Gastroesophageal sphincter (tissue), 4 donors: ENCODE measurements at places on chromosomes 13 and 19.

DNA sequence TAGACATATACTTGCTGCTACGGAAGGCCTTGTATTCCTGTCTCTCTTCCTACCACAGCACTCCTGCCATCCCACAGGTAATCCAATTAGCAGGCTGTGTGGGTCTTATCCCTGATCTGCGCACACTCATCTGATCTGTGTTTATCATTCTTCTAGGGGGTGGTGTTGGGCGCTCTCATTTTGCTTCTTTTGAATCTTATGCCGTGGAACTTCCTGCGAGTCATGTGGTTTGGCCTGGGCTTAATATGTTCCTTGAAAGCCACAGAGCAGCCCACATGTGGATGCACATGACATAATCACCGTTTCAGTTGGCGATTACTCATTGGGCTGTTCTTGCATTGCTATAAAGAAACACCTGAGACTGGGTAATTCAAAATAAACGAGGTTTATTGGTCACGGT lies 7.5 kb downstream of the RASA3 start:
- no peak for ATAC-seq

GRCh38 chr19:52535771-52536447 lies 8.4 kb downstream of the ZNF808 start:
- ATAC-seq = peak; percentile 97

DNA sequence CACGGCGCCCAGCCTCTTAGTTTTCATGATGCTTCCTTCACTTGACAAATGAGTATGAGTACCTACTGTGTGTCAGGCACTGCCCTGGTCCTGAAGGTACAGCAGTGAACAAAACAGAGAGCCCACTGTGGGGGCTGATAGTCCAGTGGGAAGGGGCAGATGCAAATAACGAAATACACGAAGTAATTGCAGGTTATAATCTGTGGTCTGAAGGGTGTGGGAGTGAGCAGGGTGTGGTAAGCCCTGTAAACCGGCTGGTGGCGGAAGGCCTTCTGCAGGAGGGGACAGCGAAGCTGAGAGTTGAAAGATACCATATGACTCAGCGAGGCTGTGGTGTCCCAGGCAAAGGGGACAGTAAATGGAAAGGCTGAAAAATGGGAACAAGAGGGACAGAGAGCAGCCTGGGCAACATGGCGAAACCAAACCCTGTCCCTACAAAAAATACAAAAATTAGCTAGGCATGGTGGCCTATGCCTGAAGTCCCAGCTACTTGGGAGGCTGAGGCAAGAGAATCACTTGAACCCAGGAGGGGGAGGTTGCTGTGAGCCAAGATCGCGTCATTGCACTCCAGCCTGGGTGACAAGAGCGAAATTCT lies 60.5 kb downstream of the MAP4K1 start:
- ATAC-seq = no peak

GRCh38 chr13:95880331-95880730 lies 172.9 kb downstream of the UGGT2 start:
- ATAC-seq = no peak

GRCh38 chr13:61466280-61466679 lies 50.6 kb upstream of the PCDH20 start:
- ATAC-seq = no peak

GRCh38 chr13:30253830-30254229 lies 53.5 kb downstream of the KATNAL1 start:
- ATAC-seq = no peak

DNA sequence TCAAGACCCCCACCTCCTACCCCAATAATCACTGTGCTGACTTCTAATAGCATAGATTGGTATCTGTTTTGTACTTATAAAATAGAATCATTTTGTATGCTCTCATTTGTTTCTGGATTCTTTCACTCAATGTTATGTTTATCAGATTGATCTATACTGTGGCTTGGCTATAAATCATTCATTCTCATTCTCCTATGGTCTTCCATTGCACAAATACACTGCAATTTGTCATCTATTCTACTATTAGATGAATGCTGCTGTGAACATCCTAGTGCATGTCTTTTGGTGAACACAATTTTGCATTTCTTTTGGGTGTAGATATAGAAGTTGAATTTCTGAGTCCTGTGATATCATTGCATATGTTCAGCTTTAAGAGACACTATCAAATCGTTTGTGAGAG lies 94.8 kb upstream of the AKAP11 start:
- no peak for ATAC-seq

- no peak for ATAC-seq
Measured at GRCh38 chr13:92974905-92975429, 251.6 kb upstream of the GPC6 start.

GRCh38 chr13:97474349-97474980 lies 40.5 kb downstream of the RAP2A start:
- ATAC-seq = no peak

DNA sequence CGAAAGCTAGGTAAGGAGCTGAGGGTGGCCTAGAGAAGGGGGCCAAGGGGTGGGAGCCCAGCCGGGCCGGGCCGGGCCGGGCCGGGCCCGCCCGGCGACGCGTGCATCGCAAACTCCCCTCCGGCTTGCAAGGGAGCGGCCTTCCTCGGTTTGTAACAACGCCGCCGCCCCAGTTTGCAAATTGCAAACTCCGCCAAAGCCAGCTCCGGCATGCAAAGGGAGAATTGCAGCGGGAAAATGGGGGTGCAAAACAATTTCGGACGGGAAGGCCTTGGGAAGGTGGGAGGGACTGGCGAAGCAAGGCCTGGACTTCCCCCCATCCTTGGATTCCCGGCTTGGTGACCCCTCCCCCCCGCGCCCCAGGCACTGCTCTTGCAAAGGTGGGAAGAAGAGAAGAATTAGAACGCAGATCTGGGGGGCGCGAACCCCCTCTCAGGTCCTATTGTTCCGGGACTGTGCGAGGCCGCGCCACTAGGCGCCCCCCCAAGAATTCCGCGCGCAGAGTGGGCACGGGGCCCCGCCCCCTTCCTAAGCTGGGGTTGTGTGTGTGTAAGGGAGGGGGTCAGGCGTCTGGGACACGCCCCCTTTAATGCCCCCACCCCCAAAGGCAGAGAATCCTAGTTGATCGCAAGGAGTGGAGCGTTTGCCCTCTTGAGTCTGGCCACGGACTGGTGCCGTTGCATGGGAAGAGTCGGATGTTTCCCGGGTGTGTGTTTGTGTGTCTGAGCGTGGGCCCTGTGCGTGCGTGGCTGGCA lies 926 bp downstream of the PRR12 start:
- no peak for ATAC-seq

DNA sequence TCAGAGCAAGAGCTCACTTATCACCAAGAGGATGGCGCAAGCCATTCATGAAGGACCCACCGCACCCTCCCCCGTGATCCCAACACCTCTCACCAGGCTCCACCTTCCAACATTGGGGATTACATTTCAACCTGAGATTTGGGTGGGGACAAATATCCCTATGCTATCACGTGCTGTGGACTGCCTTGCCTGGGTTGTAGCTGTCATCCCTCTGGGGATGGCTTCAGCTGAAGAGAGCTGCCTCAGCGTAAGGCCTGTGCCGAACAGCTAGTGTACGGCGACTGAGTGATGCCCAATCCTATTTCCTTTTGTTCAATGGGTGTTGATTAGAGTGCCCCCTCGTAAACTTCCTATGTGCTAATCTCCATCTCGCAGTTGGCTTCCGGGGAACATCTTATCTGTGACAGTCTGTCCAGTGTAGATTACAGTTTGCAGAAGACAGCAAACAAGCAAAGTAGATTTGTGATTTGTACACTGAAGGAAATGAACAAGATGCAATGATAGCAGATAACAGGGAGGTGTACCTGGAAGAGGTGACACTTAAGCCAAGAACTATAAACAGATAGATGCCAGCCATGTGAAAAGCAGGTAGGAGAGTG lies 11.8 kb upstream of the RCBTB1 start:
- no peak for ATAC-seq

DNA sequence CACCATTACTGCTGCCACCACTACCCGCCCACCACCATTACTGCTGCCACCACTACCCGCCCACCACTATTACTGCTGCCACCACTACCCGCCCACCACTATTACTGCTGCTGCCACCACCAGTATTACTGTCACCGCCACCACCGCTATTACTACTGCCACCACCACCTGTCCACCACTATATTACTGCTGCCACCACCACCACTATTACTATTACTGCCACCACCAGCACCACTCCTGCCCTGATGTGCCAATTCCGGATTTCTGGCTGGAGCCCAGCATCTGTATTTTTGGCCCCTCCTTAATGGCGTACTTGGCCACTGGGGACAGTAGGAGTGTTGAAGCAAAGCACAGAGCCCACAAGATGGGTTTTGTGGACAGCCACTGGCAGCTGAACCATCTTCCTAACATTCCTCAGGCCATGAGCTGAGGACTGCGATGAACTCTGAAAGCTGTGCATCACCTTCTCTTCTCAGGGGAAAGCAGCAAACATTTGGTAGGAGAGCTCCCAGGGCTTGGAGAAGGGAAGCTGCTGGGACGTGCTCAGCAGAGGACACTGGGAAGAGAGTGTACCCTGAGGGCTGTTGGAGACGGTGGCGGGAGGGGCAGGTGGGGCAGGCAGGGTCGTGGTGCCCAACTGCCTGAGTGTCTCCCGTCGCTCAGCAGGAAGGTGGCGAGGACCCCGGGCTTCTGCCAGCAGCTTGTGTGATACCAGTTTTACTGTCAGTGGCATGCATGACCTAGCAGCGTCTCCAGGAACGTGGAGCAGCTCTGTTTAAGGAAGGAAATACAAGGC lies 23.0 kb downstream of the CUL4A start:
- ATAC-seq = no peak

DNA sequence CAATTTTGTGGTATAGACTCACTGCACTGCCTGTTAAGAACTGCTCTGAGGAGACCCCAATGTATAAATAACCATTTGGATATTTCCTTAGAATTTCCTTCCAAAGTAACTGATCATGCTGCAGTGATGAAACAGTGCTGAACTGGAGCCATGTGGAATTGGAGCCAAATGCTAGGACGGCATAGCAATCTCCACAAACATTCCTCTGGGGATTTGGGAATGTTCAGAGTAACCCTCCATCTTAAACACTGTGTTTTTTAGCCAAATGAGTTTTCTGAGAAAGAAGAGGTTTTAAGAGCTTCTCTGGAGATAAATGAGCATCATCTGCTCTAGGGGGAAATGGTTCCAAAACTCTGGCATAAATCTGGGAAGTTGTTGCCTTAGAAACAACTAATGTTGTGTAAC lies 98.2 kb downstream of the OLFM4 start:
- ATAC-seq = peak; percentile 73

DNA sequence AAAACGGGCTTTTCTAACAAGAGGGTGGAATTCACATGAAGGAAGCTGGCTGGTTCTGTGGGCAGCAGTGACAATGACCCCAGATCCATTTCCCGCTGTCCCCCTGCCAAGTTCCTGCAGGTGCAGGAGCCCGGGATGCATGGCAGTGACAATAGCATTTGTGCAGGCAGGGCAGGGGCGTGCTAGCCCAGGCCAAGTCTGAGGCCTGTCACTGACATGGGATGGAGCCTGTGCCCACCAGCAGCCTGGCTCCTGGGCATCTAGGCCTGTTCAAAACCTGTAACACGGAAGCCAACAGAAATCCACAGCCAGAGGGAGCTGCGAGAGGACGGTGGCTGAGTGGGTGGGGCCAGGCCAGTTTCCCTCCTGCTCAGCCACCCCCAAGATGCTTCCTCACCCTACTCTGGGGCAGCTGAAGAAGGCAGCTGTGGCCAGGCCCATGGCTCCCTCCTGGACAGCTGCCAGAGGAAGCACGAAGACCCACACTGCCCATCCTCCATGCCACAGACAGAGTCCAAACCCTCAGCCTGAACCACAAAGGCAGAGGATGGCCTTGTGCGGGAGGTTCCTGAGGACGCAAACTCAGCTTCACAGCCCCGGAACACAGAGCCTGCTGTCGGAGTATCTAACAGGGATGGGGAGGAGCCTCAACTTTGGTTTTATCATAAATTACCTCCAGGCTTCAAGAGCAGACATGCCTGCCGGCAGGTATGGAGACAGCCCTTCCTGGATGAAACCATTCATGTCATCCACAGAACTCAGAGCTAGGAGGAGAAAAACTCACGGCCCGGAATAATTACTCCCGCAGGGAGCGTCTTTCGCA lies 74.0 kb downstream of the CEBPG start:
- ATAC-seq = no peak

DNA sequence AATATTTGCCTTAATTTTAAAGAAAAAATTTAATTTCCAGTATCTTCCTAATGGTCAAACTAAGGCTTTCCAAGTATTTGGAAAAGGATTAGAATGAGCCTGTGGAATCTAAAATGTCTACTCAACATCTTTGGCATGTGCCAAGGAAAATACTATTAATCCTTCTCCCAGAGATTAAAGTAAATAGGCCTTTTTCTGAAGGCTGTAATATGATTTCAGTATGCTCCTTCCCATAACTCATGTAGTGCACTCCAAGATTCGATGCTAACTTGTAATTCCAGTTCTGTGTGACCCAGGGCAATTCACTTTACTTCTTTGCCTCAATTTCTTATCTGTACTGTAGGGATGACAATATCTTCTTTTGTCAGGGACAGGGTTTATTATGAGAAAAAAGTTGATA lies 196.9 kb downstream of the ZIC5 start:
- no peak for ATAC-seq

GRCh38 chr13:30415430-30416030 lies 6.8 kb upstream of the UBE2L5 start:
- ATAC-seq = no peak

DNA sequence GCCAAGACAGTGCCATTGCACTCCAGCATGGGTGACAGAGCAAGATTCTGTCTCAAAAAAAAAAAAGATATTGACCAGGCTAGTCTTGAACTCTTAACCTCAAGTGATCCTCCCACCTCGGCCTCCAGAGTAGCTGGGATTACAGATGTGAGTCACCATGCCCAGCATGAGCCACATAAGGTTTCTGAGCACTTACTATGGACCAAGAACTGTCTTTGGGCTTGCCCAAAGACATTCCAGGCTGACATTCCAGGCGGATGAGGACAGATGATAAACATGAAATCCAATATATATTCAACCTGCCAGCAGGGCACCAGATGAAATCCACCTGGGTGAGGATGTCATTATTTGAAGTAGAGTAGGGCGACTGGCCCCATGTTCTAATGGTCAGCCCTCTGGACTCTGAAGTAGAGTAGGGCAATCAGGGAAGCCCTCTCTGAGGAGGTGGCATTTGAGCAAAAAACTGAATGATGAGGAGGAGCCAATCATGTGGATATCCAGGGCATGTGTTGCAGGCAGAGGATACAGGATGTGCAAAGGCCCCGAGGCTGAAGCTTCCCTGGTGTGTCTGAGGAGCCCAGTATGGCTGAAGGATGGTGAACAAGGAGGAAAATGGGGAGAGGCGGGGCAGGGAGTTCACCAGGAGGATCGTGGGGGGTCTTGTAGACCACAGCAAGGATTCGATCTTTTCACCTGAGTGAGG lies 4.0 kb downstream of the C19orf38 start:
- ATAC-seq = no peak

DNA sequence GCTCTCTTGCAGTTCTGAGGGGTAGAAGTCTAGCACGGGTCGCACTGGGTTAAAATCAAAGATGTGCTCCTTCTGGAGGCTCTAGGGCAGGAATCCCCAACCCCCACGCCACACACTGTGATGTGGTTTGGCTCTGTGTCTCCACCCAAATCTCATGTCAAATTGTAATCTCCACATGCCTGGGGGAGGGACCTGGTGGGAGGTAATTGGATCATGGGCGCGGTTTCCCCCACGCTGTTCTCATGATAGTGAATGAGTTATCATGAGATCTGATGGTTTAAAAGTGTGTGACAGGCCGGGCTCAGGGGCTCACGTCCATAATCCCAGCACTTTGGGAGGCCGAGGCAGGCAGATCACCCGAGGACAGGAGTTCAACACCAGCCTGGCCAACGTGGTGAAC lies 26.6 kb upstream of the CALM3 start:
- no peak for ATAC-seq

GRCh38 chr13:25192936-25193335 lies 20.8 kb upstream of the AMER2 start:
- ATAC-seq = no peak
